Thymus (tissue), 14 donors: ENCODE measurements at places on chromosomes 1 and 21. TPM values are rescaled to one million over a fixed set of nuclear protein-coding genes. Genes with fewer than 3 reads are reported as not detected.

MX2 gene
- total RNA-seq, result 32.0 TPM

PADI1 gene
- 0.14 TPM for total RNA-seq

DAB1 gene
- 0.09 TPM for total RNA-seq

HS2ST1 gene
- total RNA-seq, result 11.5 TPM

PRUNE1 gene
- total RNA-seq, result 16.2 TPM

SLAMF8 gene
- 14.2 TPM for total RNA-seq

- H3K27me3 ChIP-seq, result no peaks in the 10 kb centered on the region
- no peak overlapping the region for H3K27ac ChIP-seq
- no peak for DNase-seq
- H3K36me3 ChIP-seq, result peaks cover 2% of the 10 kb centered on the region
Observed at GRCh38 chr21:37391666-37392065, 25.1 kb downstream of the DYRK1A start.

DNA sequence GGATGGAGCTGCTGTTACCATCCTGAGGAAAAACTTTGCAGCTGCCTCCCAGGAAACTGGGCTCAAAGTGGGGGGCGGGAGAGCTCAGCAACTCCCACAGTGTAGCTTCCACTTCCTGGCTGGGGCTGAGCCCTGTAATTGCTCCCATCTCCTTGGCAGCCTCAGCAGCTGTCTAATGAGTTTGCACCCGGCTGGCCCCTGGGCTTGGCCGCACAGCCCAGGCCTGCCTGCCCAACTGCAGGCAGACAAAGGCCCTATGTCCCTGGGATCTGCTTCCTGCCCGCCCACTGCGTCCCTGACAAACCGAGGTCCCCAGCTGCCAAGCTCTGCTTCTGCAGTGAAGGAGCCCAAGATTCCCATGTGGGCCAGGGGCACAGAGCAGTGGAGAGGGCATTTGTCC is 30.1 kb downstream of the EDN2 start:
- H3K36me3 ChIP-seq, result no peaks in the 10 kb centered on the region
- peaks cover 2% of the 10 kb centered on the region for H3K27me3 ChIP-seq
- H3K4me3 ChIP-seq, result no peak overlapping the region
- no peak overlapping the region for H3K27ac ChIP-seq
- no peak for DNase-seq

- H3K36me3 ChIP-seq, result no peaks in the 10 kb centered on the region
- no peaks in the 10 kb centered on the region for H3K27me3 ChIP-seq
- no peak for DNase-seq
- H3K27ac ChIP-seq, result no peak overlapping the region
Observed at GRCh38 chr1:37184789-37185188, 150.5 kb upstream of the GRIK3 start.

- H3K27ac ChIP-seq, result no peak overlapping the region
- no peaks in the 10 kb centered on the region for H3K4me1 ChIP-seq
- DNase-seq, result no peak
- no peaks in the 10 kb centered on the region for H3K27me3 ChIP-seq
- no peak overlapping the region for H3K4me3 ChIP-seq
Observed at GRCh38 chr1:205012391-205013140, 30.4 kb upstream of the CNTN2 start.

GRCh38 chr1:241957692-241958494 is at the start of gene BECN2:
Gene BECN2 (plus strand): TSS chr1:241957767. CDS start chr1:241957767, 0 bp downstream.
- H3K27ac ChIP-seq, result no peak within 1 kb of the TSS
- DNase-seq, result no peak
- no peak within 1 kb of the TSS for H3K4me3 ChIP-seq
- no peaks in the 10 kb centered on the region for H3K4me1 ChIP-seq
- H3K36me3 ChIP-seq, result no peaks in the 10 kb centered on the region
- H3K27me3 ChIP-seq, result no peaks in the 10 kb centered on the region

DNA sequence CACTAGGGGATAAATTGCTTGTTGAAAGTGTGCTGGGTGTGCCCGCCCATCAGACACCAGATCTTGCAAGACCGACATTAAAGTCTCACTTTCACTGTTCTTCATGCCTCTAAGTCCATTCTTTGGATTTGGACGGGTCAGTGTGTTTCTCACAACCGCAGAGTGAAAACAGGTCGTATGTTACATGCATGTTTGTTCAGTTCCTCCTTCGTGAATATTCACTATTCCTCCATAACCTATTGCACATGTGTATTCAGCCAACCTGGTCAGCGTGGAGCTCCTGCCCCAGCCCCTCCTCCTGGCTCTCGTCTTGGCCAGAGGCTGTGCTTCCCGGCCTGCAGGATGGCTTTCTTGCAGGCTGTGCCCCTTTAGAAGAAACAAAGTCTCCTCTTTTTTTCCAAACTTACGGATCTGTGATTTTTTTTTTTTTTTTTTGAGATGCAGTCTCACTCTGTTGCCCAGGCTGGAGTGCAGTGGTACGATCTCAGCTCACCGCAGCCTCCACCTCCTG is 2.2 kb upstream of the KRTAP10-6 start:
- no peaks in the 10 kb centered on the region for H3K4me1 ChIP-seq
- DNase-seq, result no peak
- no peak overlapping the region for H3K4me3 ChIP-seq
- H3K27me3 ChIP-seq, result no peaks in the 10 kb centered on the region

GRCh38 chr1:40393173-40393572 is 19.6 kb downstream of the SMAP2 start:
- H3K36me3 ChIP-seq, result peaks cover 6% of the 10 kb centered on the region
- peak overlapping the region; percentile 14 for H3K4me3 ChIP-seq
- peak; percentile 58 for DNase-seq

DNA sequence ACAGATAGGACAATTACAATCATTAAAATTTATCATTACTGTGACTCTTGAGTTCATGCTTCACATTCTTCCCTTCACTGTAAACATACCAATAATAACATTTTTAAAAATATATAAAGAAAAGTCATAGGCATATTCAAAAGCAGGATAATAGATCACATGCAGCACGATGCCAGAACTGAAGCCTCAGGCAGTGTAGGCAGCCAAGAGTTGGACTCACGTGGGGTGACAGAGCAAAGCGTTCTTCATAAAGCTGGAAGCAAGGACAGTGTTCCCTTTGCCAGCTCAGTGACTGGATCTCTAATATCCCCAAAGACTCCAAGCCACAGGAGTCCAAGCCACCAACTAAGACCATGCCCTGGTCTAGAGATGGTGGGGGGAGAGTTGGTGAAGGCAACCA is 77.7 kb downstream of the ODF2L start:
- H3K4me1 ChIP-seq, result no peaks in the 10 kb centered on the region
- no peak overlapping the region for H3K27ac ChIP-seq
- no peak for DNase-seq
- H3K36me3 ChIP-seq, result no peaks in the 10 kb centered on the region

DNA sequence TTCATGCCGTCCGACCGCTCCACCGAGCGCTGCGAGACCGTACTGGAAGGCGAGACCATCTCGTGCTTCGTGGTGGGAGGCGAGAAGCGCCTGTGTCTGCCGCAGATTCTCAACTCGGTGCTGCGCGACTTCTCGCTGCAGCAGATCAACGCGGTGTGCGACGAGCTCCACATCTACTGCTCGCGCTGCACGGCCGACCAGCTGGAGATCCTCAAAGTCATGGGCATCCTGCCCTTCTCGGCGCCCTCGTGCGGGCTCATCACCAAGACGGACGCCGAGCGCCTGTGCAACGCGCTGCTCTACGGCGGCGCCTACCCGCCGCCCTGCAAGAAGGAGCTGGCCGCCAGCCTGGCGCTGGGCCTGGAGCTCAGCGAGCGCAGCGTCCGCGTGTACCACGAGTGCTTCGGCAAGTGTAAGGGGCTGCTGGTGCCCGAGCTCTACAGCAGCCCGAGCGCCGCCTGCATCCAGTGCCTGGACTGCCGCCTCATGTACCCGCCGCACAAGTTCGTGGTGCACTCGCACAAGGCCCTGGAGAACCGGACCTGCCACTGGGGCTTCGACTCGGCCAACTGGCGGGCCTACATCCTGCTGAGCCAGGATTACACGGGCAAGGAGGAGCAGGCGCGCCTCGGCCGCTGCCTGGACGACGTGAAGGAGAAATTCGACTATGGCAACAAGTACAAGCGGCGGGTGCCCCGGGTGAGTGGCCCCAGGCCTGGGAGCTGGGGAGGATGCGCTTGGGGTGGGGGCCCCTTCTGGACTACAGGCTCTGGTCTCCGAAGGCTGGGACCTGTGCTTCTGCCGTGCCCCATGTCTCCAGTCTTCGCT is 1.1 kb downstream of the SKI start:
- H3K27me3 ChIP-seq, result peaks cover 21% of the 10 kb centered on the region
- H3K36me3 ChIP-seq, result no peaks in the 10 kb centered on the region
- H3K4me1 ChIP-seq, result peaks cover 26% of the 10 kb centered on the region
- DNase-seq, result peak; percentile 62
- peak overlapping the region; percentile 55 for H3K4me3 ChIP-seq

GRCh38 chr1:42155362-42155761 is 2.2 kb downstream of the GUCA2B start:
- H3K27ac ChIP-seq, result no peak overlapping the region
- H3K36me3 ChIP-seq, result no peaks in the 10 kb centered on the region
- no peaks in the 10 kb centered on the region for H3K4me1 ChIP-seq
- no peak overlapping the region for H3K4me3 ChIP-seq

- H3K4me3 ChIP-seq, result no peak overlapping the region
- no peaks in the 10 kb centered on the region for H3K27me3 ChIP-seq
- H3K27ac ChIP-seq, result no peak overlapping the region
- no peak for DNase-seq
- no peaks in the 10 kb centered on the region for H3K36me3 ChIP-seq
Observed at GRCh38 chr1:81114191-81114590, 686.5 kb upstream of the ADGRL2 start.

- no peaks in the 10 kb centered on the region for H3K36me3 ChIP-seq
- H3K4me3 ChIP-seq, result no peak overlapping the region
- no peak overlapping the region for H3K27ac ChIP-seq
- no peaks in the 10 kb centered on the region for H3K27me3 ChIP-seq
Observed at GRCh38 chr21:25955646-25956045, 214.9 kb downstream of the APP start.

- no peaks in the 10 kb centered on the region for H3K4me1 ChIP-seq
- H3K4me3 ChIP-seq, result no peak overlapping the region
- no peak overlapping the region for H3K27ac ChIP-seq
- H3K36me3 ChIP-seq, result no peaks in the 10 kb centered on the region
Observed at GRCh38 chr21:31798842-31799704, 67.2 kb upstream of the SCAF4 start.

- H3K36me3 ChIP-seq, result no peaks in the 10 kb centered on the region
- H3K4me3 ChIP-seq, result no peak overlapping the region
- no peaks in the 10 kb centered on the region for H3K4me1 ChIP-seq
- no peak overlapping the region for H3K27ac ChIP-seq
- no peak for DNase-seq
- no peaks in the 10 kb centered on the region for H3K27me3 ChIP-seq
Observed at GRCh38 chr1:185450917-185451316, 133.9 kb upstream of the IVNS1ABP start.

DNA sequence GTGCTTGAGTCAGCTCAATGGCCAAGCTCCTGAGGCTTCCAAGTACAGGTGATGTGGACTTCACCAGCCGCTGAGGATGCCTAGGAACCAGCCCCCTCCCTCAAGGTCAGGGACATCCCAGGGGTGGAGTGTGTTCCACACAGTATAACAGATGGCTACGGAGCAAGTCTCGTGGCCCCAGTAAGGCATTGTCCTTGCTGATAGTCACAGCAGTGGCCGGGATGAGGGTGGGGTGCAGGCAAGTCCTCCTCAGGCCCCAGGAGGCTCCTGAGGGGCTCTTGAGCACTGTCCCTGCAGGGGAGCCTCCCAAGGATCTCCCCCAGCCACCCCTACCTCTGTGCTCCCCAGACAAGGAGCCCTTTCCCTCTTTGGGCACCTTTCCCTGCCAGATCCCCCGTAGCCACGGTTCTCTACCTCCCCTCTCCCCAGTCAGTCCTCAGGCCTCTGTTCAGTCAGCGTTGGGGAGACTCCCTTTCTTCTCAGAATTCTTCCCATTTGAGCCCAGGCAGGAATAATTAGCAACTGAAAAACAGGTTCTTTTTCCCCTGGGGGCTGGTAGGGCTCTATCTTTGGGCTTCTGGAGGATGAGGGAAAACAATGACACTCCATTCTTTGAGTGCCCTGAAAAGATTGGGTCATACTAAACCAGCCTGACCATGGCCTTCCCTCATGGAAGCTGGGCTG is 7.1 kb upstream of the THEM5 start:
- peaks cover 11% of the 10 kb centered on the region for H3K4me1 ChIP-seq
- no peak overlapping the region for H3K27ac ChIP-seq
- H3K27me3 ChIP-seq, result no peaks in the 10 kb centered on the region
- H3K36me3 ChIP-seq, result no peaks in the 10 kb centered on the region
